Osteocyte (in vitro differentiated cells): ENCODE measurements at places on chromosomes 11 and 22. TPM values are rescaled to one million over a fixed set of nuclear protein-coding genes. Genes with fewer than 3 reads are reported as not detected.

DNA sequence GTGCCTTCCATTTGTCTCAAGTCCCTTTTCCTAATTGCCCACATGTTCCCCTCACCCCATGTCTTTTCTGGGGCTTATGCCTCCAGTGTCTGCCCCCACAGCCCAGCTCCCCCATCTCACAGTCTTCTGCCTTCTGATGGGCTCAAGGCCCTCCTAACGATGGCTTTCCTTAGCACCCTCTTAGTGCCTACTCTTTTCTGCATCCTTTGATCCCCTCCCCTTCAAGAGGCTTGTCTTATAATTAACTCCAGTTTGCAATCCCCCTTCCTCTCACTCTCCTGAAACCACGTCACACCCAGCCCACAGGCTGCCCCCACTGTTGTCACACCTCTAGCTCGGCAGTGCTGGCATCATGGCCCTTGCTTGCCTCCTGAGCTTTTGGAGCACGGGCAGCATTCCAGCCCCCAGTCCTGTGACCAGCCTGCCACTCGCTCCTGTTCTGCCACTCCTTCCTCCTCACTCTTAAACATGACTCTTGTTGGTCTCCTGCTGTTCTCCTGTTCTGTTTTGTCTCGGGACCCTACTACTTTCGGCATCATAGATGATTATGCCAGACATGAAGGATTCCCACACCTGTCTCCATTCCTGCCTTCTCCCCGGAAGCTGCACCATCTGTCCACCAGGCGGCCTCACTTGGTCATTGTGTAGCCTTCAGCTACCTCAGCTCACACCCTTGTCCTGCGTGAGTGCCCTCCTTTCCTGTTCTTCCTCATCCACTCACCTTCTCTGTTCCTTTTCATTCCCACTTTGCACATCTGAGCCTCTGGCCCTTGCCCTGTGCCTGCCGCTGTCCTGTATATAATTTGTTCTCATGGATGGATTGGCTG, 26.1 kb downstream of the UBE2L3 start:
- no peak for DNase-seq
- peaks cover 16% of the 10 kb centered on the region for H3K4me1 ChIP-seq
- H3K27me3 ChIP-seq, result no peaks in the 10 kb centered on the region
- H3K27ac ChIP-seq, result no peak overlapping the region
- H3K36me3 ChIP-seq, result peaks cover 30% of the 10 kb centered on the region

DNA sequence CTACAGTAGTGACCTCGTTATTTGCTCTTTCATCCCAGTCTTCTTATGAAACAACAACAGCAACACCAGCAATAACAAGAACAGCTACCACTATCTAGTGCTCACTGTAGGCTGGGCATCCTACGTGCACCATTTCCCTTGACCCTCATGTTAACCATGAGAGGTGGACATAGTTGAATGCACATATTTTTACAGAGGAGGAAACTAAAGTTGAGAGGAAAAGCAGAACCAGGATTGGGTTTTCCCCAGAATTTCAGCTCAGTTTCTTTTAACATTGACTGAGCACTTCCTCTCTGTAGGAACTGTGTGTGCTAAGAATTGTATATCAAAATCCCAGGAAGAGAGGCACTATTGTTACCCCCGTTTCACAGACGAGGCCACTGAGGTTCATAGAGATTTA, 39.4 kb upstream of the TSPAN18 start:
- H3K27me3 ChIP-seq, result peaks cover 33% of the 10 kb centered on the region
- no peak overlapping the region for H3K27ac ChIP-seq
- H3K4me3 ChIP-seq, result no peak overlapping the region
- no peaks in the 10 kb centered on the region for H3K4me1 ChIP-seq

GRCh38 chr22:27212102-27212501, 554.7 kb downstream of the MIAT start:
- DNase-seq, result no peak
- H3K4me1 ChIP-seq, result peaks cover 78% of the 10 kb centered on the region
- peaks cover 7% of the 10 kb centered on the region for H3K36me3 ChIP-seq
- no peaks in the 10 kb centered on the region for H3K27me3 ChIP-seq
- H3K4me3 ChIP-seq, result no peak overlapping the region

Gene OR52H1
- total RNA-seq, result not detected in 2 replicates

- H3K4me1 ChIP-seq, result peaks cover 2% of the 10 kb centered on the region
- no peaks in the 10 kb centered on the region for H3K27me3 ChIP-seq
- no peak overlapping the region for H3K27ac ChIP-seq
These were observed 71.2 kb upstream of the TP53AIP1 start for GRCh38 chr11:129013737-129014475.

- H3K36me3 ChIP-seq, result peaks cover 2% of the 10 kb centered on the region
- peaks cover 34% of the 10 kb centered on the region for H3K4me1 ChIP-seq
- no peak overlapping the region for H3K4me3 ChIP-seq
- DNase-seq, result no peak
- no peaks in the 10 kb centered on the region for H3K27me3 ChIP-seq
- H3K27ac ChIP-seq, result no peak overlapping the region
These were observed 468.2 kb downstream of the MIAT start for GRCh38 chr22:27125539-27125938.
